Right atrium auricular region (tissue), 2 donors: ENCODE measurements at places on chromosomes 2 and 18. TPM values are rescaled to one million over a fixed set of nuclear protein-coding genes. Genes with fewer than 3 reads are reported as not detected.

MC5R gene
- total RNA-seq = not detected

ANO7 gene
- total RNA-seq = 1.3 TPM

NHEJ1 gene
- total RNA-seq = 8.4 TPM

SOWAHC gene
- 3.0 TPM for total RNA-seq

PSMA8 gene
- total RNA-seq = not detected

- H3K27ac ChIP-seq = no peak overlapping the region
- no peak overlapping the region for H3K4me3 ChIP-seq
- H3K36me3 ChIP-seq = peaks cover 20% of the 10 kb centered on the region
- H3K4me1 ChIP-seq = peaks cover 43% of the 10 kb centered on the region
- H3K27me3 ChIP-seq = no peaks in the 10 kb centered on the region
- no peak for DNase-seq
These were observed 86.6 kb upstream of the POMC start for GRCh38 chr2:25254961-25255360.

DNA sequence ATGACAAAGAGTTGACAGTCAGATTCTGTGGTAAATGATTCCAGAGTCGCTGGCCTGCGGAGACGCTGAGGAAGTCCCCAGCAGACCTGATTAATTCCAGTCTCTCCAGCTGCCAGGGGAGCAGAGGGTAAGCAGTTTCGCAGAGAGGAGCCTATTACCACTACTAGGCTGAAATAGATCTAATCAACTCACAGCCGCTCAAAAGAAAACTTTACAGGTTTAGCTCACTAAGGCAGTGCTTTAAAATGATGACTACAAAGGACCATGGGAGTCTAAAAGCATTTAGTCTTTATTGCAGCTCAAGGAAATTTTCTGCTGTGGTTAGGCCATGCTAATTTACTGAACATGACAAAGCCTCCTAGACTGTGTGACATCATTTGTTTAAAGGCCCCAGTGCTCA lies 445.6 kb upstream of the POU3F3 start:
- no peak overlapping the region for H3K4me3 ChIP-seq
- DNase-seq = no peak
- no peaks in the 10 kb centered on the region for H3K4me1 ChIP-seq
- H3K36me3 ChIP-seq = no peaks in the 10 kb centered on the region
- no peaks in the 10 kb centered on the region for H3K27me3 ChIP-seq

DNA sequence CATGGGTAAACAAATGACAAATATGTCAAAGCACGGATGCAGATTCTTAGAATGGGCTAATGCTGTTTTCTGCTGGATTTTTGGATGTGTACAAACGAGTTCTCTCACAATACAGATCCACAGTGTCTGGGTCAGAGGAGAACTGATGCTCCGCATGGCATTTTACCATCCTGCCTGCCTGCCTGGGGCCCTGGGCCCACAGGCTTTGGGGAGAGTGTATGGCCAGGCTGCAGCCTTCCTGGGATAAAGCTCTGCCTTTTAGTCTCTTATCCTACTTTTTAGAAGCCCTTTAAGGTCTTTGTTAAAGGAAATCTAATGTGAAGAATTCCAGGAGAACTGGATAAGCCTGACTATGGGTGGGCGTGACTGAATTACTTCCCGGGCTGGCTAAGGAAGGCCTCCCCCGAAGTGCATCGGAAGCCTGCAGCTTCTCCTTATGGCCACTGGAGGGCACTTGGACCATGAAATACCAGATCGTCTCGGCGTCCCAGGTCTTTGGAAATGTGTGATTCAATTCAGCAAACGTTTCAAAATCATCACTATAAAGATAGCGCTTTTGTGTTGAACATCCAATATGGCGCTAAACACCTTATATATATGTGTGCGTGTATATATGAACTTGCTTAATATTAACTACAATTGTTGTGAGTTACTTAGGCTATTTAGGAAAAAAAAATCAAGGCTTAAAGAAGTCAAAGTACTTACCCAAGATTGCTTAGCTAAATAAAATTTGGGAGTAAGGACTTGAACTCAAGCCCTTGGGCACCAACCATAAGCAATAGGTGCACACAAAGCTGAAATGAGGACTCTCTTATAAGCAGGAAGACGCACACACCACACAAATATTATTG lies 15.2 kb upstream of the DNPEP start:
- no peaks in the 10 kb centered on the region for H3K4me1 ChIP-seq
- H3K4me3 ChIP-seq = no peak overlapping the region
- H3K36me3 ChIP-seq = no peaks in the 10 kb centered on the region
- DNase-seq = peak; percentile 80
- no peaks in the 10 kb centered on the region for H3K27me3 ChIP-seq

DNA sequence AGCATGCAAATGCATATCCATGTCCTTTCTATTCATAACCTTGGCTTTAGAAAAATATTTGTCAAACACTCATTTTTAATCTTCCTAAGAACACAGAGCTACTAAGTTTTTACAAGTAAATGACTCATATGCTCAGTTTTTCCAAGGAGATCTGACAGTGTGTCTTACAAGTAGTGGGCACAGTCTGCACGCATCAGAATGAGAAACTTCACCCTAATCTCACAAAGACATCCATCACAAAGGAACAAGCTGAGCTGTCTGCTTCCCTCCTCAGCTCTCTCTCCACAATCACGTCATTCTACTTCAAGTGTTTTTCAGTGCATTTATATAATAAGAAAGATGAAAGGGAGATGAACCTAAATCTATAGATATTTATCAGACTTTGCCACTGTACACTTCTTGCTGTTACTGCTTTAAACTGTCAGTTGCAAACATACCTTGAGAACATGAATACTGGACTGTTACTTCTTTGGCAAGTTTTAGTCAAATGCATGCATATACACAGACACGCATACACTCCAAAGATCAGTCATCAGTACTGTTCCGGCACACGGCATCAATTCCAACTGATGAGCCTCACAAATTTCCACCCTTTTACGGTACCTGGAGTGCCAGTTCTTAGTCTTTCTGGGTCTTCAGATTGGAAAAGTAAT lies 75.7 kb downstream of the RBMS1 start:
- H3K4me3 ChIP-seq = no peak overlapping the region
- no peak overlapping the region for H3K27ac ChIP-seq
- peaks cover 37% of the 10 kb centered on the region for H3K4me1 ChIP-seq
- H3K27me3 ChIP-seq = no peaks in the 10 kb centered on the region

DNA sequence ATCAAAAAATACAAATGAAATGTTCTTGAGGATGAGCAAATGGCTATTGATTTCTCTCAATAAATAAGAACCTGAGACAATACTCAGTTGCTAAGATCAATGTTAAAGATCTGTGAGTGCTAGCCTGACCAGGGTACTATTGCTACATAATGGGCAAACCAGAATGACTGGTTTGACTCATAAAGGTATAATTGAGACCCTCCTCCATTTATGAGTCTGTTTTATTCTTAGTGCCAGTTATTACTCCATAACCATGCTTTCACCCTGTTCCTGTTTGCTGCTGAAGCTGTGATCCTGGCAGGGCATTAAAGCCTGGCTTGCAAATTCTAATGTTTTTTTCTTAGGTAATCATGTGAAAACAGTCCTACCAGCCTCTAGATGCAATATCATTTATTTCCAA lies 56.6 kb upstream of the PPM1B start:
- no peak for DNase-seq
- H3K27me3 ChIP-seq = no peaks in the 10 kb centered on the region
- no peaks in the 10 kb centered on the region for H3K4me1 ChIP-seq
- no peak overlapping the region for H3K4me3 ChIP-seq

DNA sequence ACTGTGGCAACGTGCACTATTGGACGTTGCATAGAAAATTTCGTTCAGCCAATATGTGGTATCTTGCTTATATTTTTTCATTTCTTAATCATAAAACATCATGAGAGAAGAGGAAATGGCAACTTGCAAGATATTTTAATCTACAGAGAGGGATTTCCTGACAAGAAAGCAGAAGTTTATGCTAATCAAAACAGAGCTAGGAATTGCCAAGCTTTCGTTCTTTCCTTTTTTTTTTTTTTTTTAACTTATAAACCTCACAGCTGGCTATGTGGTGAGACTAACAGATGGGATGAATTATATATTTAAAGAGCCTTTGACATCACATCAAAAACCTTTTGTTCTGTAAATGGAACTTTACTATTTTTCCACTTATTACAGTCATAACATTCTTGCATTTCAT lies 1136.9 kb upstream of the TMEFF2 start:
- H3K27me3 ChIP-seq = no peaks in the 10 kb centered on the region
- no peaks in the 10 kb centered on the region for H3K36me3 ChIP-seq
- H3K4me3 ChIP-seq = no peak overlapping the region
- DNase-seq = no peak
- no peaks in the 10 kb centered on the region for H3K4me1 ChIP-seq

DNA sequence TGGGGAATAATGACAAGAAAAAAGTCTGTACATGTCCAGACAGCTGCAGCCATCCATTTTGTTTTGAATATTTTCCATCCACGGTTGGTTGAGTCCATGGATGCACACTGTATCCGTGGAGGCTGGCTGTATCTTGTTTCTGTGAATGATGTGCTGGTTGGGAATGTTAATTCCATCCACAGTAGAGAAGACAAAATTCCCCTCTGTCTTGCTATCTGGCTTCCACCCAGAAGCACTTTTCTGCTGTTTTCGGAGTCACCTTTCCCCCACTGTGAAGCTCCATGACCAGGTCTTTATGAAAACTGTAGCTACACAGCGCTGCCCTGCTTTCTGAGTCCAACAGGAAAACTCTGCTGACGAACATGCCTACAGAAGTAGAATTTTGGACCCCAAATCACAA lies 122.3 kb downstream of the HRH4 start:
- DNase-seq = no peak
- H3K27me3 ChIP-seq = no peaks in the 10 kb centered on the region
- no peaks in the 10 kb centered on the region for H3K4me1 ChIP-seq
- H3K27ac ChIP-seq = no peak overlapping the region
- H3K4me3 ChIP-seq = no peak overlapping the region
- H3K36me3 ChIP-seq = no peaks in the 10 kb centered on the region

GRCh38 chr2:139165601-139166000 lies 385.4 kb upstream of the NXPH2 start:
- H3K27ac ChIP-seq = no peak overlapping the region
- no peaks in the 10 kb centered on the region for H3K27me3 ChIP-seq
- no peak overlapping the region for H3K4me3 ChIP-seq

GRCh38 chr2:48543895-48544294 lies 13.9 kb downstream of the STON1 start:
- no peak overlapping the region for H3K27ac ChIP-seq
- H3K4me3 ChIP-seq = no peak overlapping the region
- H3K27me3 ChIP-seq = no peaks in the 10 kb centered on the region
- no peaks in the 10 kb centered on the region for H3K4me1 ChIP-seq
- H3K36me3 ChIP-seq = no peaks in the 10 kb centered on the region

GRCh38 chr2:191629001-191629453 lies 48.9 kb upstream of the NABP1 start:
- H3K27me3 ChIP-seq = no peaks in the 10 kb centered on the region
- H3K27ac ChIP-seq = no peak overlapping the region
- no peaks in the 10 kb centered on the region for H3K4me1 ChIP-seq
- no peak for DNase-seq

DNA sequence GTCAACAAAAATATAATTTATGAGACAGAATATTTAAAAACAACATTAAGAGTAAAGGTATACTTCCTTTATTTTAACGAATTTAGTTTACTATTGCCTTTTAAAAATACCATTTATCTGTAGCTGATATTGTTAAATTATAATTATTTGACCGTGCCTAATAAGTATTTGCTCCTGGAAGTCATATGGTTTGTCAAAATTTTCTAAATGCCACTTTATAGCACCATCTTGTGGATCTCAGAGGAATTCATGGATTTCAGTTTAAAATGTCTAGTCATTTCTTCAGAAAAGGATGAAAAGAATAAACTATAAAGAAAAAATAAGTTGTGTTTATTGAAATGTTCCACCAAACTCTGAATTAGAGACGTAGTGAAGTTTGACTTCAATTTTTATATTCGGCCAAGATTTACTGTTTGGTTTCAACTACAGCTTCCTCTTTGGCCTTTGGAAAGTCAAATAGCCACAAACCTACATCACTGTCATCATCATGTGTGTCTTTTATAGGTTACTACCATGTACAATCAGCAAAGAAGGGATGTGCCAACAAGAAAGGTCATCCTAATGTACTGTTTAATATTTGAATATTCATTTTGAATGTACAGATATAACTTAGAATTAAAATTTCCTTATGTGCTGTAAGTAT lies 10.3 kb upstream of the FTCDNL1 start:
- no peaks in the 10 kb centered on the region for H3K27me3 ChIP-seq
- no peak overlapping the region for H3K27ac ChIP-seq
- H3K4me3 ChIP-seq = no peak overlapping the region
- DNase-seq = no peak
- H3K36me3 ChIP-seq = no peaks in the 10 kb centered on the region

DNA sequence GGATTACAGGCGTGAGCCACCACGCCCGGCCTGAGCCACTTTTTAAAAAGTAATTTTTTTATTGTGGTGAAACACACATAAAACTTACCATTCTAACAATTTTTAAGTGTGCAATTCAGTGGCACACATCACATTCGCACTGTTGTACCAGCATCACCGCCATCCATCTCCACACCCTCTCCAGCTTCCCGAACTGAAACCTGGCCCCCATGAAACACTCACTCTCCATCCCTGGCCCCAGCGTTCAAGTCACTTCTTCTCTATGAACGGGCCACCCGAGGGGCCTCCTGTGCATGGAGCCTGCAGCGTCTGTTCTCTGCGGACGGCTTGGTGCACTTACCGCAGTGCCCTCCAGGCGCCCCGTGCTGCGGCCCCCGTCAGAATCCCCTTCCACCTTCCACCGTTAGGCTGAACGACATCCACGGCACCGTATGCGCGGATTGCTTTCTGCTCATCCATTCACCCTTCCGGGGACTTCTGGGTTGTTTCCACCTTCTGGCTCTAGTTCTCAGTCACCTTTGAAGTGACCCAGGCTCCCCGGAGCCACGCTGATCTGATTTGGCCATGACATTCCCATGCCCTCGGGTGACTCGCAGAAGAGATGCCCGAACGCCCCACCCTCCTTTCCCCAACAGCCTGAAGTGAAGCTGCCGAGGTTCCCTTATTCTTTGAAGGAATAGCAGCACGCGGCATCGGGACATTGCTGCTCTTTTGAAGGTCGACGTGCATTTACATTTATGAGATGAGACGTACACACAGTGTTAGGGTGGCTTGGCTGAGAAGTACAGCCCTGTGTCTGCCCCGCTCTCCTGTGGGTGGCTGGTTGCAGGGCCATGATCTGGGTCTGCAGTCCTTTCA lies 134.4 kb downstream of the MBP start:
- DNase-seq = no peak
- no peak overlapping the region for H3K4me3 ChIP-seq
- H3K27me3 ChIP-seq = no peaks in the 10 kb centered on the region
